ENCODE measurements at places on chromosomes 6 and 20.

DNA sequence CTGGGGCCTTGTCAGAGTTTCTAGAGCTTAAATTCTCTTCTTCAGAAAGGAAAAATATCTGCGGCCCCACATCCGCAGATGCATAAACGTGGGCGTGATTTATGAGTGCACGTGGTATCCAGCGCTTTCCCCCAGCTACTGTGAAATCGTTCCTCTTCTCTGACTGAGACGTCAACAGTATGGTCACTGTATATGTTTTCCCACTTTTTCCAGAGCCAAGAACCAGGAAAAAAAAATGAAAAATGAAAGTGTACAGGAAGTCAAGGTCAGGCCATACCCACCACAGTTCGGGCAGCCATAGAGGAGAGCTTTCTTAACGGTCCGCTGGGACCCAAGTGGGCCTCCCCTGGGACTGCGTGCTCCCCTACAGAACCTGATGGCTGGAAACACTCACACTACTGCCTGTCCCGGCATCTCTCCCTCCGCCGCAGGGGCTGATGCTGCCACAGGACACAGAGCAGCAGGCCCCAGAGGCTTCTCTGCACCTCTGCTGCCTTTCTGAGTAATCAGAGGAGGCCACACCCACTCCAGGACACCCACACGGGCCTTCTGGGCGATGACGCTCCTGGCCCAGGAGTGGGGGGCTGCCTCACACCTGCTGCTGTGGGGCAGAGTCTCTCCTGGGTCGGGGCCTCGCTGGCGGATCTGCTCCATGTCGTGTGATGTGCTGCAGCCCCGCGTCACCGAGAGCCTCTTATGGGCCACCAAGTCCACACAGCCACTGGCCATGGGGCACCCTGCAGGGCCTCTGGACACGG lies 16.4 kb upstream of the STX16 start:
- DNase-seq: peak; percentile 6

DNA sequence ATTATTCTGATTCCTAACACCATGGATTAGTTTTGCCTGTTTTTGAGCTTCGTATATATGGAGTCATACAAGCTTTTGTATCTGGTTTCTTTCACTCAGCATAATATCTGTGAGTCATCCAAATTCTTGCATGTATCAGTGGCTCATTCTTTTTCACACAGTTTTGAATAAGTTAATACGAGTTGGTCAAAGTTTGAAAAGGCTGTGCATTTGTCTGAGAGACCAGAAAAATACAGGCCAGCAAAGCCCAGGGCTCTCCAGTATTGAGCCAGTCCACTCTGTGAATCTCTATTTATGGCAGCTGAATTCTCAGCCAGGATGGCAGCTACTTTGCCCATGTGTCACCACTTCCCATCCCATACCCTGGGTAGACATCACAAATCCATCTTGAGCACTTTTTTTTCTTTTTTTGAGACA lies 7.2 kb upstream of the CHMP4B start:
- no peak for DNase-seq

DNA sequence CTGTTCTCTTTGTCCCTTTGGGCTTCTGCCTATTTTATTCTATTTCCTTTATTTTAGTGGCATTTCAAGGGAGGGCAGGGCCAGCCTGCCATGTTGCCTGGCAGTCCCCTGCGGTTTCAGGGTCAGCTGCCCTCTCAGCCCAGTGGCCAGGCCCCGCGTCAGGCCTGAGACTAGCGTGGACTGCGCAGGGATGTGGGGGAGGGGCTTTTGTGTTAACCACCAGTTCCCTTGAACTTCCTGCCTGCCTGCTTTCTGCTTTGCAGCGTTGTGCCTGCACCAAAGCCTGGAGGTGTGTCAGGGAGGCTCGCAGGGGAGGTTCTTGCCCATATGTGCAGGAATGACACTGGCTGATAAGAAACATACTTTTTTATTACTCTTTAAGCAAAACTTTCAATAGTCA lies 157.6 kb downstream of the SLC35B3 start:
- no peak for DNase-seq

- DNase-seq: no peak
These were observed 30.7 kb upstream of the NT5E start for GRCh38 chr6:85419046-85419759.

DNA sequence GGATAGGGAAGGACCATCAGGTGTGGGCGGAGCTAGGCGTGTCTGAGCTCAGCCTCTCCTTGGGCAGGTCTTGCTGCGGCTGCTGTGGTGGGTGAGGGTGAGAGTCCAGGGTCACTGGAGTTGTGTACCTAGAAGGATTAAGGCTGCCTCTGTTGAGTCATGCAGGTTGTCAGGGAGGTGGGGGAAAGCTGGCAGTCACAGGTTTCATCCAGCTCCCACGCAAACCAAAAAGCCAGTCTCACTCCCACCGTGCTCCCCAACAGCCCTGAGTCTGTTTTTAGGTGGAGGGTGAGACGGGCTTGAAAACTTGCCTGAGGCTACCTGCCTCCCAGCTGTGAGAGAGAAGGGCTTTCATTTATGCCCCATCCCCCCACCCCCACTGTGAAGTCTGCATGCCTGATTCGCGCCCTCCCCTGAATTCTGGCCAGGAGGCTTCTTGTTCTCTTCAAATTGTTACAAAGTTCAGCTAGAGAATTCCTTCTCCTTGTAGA lies 161.5 kb downstream of the MYLK4 start:
- no peak for DNase-seq

DNA sequence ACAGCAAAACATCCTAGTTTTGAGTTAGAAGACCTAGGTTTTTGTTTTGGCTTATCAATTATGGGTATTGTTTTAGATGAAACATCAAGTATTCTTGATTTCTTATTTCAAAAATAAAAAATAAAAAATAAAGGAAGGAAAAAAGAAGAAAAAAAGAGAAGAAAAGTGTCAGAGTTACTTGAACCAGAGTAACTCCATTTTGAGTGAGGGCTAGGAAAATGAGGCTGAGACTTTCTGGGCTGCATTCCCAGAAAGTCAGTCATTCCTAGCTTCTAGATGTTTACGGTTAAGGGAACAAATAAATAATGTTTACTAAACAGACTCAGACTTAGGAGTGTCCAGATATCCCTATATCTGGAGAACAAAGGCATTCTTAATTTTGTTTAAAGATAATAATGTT lies 45.3 kb upstream of the HFE start:
- no peak for DNase-seq

DNA sequence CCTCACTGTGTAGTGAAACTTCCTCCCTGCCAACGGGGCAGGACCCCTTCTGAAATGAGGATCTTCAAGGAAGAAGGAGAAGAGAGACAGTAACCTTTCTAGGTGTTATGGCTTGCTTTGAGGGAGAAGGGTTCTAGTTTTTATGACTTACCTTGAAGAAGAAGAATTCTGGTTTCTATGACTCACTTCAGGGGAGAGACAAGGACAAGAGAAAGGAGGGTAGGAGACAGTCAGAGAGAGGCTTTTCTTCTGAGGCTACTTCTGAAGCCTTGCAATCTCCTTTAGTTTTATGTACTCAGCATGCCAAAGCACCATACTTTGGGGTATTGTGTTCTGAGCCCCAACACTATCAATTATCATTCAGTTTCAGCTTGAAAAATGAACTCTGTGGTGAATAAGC lies 25.8 kb upstream of the IBTK start:
- no peak for DNase-seq

GRCh38 chr20:38673725-38674091 lies 50.6 kb upstream of the SLC32A1 start:
- DNase-seq: no peak

DNA sequence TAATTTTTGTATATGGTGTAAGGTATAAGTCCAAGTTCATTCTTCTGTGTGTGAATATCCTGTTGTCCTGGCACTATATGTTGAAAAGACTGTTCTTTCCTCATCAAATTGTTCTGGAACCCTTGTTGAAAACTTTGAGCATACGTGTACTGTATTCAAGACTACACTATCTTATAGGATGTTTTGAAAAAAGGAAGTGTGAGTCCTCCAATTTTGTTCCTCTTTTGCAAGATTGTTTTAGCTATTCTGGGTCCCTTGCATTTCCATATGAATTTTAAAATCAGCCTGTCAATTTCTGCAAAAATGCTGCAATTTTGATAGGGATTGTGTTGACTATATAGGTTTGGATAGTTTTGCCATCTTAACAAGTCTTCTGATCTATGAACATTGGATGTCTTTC lies 195.2 kb downstream of the BACH2 start:
- DNase-seq: no peak

DNA sequence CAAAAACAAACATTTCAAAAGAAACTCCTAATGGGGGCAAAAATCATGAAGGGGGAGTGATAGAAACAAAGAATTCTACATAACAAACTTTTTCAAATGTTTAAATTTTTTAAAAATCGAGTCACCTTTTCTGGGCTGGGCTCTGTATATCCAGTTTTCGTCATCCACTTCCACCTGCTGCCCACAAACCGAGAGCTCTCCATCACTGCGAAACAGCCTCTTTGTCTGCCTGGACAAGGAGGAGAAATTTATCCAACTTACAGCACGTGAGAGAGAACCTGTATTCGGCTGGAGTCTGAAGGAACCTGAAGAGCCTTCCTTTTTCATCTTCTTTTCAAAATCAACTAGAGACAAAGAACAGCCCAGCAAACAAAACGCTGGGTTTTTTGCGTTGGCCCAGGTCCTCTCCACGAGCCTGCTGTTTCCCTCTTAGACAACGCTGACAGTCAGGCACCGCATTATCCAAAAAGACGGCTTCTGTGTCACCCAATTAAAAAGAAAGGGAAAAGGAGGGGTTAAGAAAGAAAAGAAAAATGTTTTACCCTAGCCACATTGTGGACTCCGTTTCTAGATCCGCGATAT lies 72.4 kb upstream of the NHSL1 start:
- DNase-seq: no peak
